Eye (tissue), 1 donor: ENCODE measurements at places on chromosomes 4 and X.

GRCh38 chr4:7347981-7348380 lies 86.7 kb downstream of the PSAPL1 start:
- DNase-seq, result no peak

DNA sequence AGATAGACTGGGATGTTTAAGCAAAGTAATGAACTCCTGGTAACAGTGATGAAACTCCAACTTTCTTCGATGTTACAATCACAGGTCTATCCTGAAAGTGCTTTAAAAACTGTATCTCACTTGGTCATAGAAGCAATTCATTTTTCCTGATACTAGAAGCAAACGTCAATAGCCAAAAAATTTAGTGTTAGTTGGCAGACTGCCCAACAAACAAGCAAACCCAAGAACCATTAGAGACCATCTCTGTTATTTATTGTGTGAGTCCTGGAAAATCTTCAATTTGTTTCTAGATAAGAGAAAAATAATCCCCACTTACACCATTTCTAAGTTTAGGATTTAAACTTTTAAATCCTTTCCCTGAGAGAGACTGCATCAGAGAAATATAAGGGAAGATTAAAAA lies 553.9 kb downstream of the INPP4B start:
- DNase-seq, result no peak

- no peak for DNase-seq
Measured at GRCh38 chrX:71514367-71515037, 18.4 kb upstream of the OGT start.

GRCh38 chr4:183256756-183257385 lies 63.2 kb downstream of the CLDN22 start:
- peak; percentile 70 for DNase-seq

GRCh38 chrX:139086246-139086645 lies 374.7 kb upstream of the FGF13 start:
- DNase-seq, result no peak

GRCh38 chrX:117835034-117835433 lies 281.6 kb downstream of the KLHL13 start:
- no peak for DNase-seq

- no peak for DNase-seq
Measured at GRCh38 chr4:139207247-139207646, 30.2 kb upstream of the ELF2 start.

DNA sequence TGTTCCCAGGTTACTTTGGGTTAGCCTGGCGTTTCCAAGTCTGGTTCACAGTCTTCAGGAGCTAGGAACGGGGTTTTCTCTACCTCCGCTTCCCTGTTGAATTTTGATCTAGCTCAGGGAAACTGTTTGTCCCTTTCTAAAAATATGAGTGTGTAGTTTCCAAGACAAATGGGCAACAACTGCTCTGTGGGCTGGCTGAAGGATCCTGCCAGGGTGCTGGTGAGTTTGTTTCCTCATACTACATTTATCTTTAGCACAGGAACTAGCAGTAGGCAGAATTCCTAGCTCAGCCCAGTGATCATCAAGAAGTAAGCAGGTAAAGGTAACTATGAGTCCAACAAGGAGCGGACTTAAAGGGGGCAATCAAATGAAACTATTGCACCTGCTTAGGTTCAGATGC lies 13.3 kb upstream of the FAM47E start:
- no peak for DNase-seq

- no peak for DNase-seq
Measured at GRCh38 chr4:86015412-86016350, 344.2 kb downstream of the MAPK10 start.

DNA sequence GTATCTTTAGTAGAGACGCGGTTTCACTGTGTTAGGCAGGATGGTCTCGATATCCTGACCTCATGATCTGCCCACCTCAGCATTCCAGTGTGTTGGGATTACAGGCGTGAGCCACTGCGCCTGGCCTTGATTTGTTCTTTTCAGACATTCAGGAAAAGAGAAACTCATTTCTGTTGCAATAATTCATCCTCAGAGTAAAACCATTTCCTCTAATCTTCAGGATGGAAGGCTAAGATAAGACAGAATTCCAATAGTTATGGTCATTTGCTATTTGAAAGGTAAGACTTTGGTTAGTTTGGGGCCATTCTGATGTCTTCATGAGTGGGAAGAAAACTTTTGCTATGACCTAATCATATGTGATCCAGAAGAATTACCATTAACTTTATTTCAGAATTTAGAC lies 83.0 kb downstream of the LRP2BP start:
- DNase-seq, result no peak

- peak; percentile 90 for DNase-seq
Measured at GRCh38 chr4:108141213-108141950, 27.4 kb downstream of the LEF1 start.

DNA sequence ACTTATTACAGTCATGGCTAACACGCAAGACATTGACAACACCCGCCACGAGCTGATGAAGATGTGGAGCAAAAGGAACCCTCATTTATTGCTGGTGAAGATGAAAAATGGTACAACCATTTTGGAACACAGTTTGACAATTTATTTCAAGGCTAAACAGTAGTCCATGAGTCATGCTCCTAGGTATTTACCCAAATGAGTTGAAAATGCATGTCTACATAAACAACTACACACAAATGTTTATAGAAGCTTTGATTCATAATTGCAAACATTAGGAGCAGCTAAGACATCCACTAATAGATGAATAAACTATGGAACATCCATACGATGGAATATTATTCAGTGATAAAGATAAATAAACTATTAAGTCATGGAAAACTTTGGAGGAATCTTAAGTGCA lies 580.1 kb downstream of the RAPGEF2 start:
- DNase-seq, result no peak

DNA sequence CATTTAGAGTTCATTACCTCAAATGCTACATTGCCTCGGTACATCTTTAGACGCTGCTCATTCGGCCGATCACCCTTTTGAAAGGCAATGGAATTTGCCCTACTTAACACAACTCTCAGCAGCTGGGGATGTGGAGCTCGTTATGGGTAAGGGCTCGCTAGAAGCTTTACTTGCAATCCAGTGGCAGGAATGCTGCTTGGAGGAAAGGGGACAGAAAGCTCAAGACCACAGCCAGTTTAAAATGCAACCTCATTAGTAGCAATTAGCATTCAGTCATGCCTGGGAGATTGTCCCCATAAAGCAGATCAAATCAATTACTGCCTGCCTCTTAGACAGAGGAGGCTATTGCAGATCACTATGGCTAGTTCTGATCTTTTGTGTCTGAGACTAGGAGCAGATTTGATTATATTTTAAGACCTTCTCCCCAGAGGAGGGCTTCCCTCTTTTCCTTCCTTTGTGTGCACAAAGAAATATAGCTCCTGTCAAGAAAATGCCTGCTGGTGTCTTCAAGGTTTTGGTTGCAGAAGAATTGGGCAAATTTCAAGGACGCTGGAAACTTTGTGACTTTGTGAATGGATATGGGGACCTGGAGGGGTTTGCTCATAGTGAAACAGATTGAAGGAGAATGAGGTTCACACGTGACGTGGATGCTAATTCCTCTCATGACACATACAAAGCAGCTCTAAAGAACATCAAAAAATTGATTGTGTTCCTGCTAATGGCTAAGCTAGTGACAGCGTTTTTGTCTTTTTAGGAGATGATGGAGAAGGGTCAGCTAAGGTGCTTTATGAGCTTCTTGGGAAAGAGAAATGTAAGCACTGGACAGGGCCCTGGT lies 237.5 kb upstream of the GLRA2 start:
- DNase-seq, result peak; percentile 83

DNA sequence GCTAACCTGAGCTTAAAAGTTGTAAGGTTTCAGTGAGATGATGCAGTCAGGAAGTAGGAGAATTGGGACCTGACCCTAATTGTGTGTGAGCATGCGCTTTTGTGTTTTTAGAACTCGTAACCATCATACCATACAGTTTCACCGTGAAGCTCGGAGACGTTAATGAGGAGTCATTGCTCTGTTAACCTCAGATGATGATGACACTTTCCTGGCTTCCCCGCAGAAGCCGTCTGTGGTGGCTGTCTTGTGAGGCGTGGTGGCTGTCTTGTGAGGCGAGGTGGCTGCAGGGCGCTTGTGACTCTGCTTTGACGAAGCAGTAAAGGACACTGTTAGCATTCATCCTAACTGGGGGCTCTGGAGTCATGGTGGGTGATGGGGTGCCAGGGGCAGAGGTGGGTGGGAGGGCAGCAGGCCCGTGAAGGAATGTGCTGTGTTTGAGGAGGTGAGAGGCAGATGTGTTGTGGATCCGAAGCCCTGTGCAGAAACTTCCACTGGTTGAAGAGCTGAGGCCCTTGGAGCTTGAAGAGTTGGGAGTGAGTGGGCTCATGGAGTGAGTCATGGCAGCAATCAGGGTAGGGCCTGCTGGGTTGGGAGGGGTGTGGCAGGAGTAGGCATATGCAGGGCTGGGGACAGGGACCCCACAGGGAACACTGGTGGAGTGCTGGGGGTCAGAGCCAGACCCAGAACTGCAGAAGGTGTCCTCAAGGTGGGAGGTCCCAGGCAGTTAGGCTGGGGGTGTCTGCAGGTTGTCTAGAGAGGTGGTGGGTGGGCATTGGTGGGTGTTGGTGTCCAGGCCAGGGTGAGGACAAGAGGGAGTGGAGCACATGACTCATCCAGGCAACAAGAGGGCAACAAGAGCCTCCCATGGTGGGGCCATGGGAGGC lies 57.4 kb downstream of the NSD2 start:
- no peak for DNase-seq

DNA sequence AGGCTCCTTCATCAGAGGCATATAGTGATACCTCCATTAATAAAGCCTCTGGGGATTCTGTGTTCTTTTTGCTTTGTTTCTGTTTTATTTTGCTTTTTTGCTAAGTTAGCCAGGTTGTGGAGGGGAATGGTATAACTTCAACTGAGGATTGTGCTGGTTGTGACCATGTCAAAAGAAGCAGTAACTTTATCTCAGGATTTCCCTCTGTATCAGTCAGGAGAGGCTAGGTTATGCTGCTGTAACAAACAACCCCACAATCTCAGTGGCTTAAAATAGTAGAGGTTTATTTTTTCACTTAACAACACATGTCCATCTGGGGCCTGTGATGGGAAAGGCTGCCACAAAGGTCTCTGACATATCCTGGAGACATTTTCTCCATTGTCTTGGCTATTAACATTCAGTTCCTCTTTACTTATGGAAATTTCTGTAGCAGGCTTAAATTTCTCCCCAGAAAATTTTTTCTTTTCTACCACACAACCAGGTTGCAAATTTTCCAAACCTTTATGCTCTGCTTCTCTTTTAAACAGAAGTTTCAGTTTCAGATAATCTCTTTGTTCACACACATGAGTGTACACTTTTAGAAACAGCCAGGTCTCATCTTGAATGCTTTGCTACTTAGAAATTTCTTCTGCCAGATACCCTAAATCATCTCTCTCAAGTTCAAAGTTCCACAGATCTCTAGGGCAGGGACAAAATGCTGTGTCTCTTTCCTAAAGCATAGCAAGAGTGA lies 64.7 kb downstream of the UCHL1 start:
- DNase-seq, result no peak

DNA sequence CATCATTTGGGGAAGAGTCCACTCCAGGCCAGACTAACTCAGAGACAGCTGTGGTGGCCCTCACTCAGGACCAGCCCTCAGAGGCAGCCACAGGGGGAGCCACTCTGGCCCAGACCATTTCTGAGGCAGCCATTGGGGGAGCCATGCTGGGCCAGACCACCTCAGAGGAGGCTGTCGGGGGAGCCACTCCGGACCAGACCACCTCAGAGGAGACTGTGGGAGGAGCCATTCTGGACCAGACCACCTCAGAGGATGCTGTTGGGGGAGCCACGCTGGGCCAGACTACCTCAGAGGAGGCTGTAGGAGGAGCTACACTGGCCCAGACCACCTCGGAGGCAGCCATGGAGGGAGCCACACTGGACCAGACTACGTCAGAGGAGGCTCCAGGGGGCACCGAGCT lies 3.3 kb upstream of the ERAS start:
- no peak for DNase-seq

DNA sequence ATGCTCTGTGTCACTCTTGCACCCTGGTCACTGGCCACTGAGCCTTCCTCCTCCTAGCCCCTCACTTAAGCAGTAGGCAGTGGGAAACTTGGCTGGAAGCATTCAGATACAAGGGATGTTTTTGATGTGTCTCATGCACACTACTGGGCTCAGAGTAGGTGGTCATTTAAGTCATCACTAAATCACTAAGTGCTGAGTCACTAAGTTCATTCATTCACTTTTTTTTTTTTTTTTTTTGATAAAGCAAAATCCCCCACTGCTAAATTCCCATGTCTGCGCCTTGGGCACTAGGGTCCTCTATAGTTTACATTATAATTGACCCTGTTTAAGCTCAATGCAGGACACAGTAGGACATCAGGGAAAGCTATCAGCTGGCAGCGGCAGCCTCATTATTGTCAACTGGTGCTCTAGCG lies 182.4 kb upstream of the MBNL3 start:
- no peak for DNase-seq

GRCh38 chr4:139975830-139976272 lies 178.1 kb downstream of the MAML3 start:
- DNase-seq, result no peak

DNA sequence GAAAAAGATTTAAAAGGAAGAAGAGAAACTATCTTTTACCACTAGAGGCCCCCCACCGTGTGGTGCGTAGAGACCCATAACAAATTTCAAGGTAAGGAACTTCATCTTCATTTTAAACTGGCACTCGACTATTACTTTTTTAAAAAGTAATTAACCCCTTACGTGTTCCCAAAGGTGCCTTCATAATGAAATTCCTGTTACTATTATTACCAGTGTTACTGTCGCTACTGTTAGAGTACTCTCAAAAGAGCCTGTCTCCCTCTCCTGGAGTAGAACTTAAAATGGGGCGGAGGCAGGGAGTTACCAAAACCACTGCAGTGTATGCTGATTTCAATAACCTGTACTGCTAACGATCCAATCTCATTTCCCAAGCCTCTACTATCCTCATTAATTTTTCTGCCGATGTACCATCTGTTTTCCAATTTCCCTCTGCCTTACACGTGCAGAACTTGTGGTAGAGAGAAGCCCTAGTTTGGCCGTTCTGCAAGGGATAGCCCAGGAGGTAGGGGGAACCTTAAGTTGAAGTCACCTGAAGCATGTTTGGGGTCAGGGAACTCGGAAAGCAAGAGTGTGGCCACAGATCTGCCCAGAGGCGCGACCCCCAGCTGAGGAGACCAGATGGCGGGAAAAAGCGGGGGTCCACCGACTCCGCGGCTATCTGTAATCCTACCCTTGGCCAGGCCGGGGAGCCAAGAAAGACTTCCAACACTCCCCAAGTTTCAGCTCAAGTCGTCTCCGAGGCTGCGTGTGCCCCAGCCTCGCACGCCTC lies 720 bp upstream of the STK26 start:
- DNase-seq, result no peak

GRCh38 chr4:70505151-70505748 lies 13.1 kb upstream of the AMTN start:
- peak; percentile 70 for DNase-seq

GRCh38 chr4:23736466-23736865 lies 153.4 kb downstream of the PPARGC1A start:
- no peak for DNase-seq
